ENCODE measurements at places on chromosomes 5 and 9.

- DNase-seq, result no peak
Observed at GRCh38 chr5:139958432-139959148, 84.5 kb downstream of the NRG2 start.

DNA sequence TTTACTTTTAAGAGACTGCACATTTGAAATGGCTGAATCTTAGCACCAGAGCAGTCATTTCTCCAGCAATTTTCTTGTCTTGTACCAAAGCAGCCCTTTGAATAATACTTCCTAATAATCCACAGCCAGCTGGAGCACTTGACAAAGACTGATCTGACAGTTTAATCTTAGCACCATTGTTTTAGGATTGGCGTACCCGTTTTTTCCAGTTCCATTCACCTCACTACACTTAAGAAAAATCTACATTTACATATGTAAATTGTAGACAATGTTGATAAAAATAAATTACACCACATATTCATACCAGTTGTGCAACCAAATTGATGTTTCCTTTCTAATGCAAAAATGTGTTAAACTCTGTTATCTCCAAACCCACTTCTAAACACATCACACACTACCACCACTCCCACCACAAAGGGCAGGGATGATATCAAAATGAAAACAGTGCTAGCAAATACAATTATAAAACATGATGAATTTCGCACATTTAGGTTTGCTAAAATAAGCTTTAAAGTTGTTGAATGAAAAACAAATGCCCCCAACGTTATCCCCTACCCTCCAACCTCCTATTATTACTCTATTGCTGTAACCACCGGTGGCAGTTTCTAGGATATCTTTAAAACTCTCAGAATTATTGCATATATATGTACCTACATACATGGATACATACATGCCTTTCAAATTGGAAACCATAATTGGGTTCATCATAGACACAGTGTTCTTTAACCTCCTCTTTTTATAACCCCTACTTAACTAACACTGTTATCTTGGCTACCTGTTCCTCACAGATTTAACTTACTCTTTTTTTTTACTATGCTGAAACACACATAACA, 21.5 kb downstream of the SERINC5 start:
- DNase-seq, result no peak

- no peak for DNase-seq
Observed at GRCh38 chr5:80175337-80175736, 80.5 kb downstream of the SERINC5 start.

DNA sequence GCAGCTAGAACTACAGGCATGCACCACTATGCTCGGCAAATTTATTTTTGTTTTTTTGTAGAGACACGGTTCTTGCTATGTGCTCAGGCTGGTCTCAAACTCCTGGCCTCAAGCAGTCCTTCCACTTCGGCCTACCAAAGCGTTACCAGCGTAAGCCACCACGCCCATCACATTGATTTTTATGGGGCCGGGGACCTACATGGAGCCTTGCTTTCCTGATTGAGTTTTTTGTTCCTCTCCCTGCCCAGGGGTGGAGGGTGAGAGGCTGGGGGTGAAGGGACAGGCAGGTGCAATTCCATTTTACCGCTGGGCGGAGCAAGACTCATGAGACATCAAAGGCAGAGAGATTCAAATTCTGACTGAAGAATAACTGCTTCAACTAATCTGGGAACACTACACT, 1.9 kb downstream of the ALDH1B1 start:
- DNase-seq, result no peak

- no peak for DNase-seq
Observed at GRCh38 chr5:98880598-98880997, 48.2 kb downstream of the CHD1 start.

- DNase-seq, result no peak
Observed at GRCh38 chr9:6229619-6230018, 14.0 kb downstream of the IL33 start.

GRCh38 chr9:133906932-133907910, 84.9 kb downstream of the VAV2 start:
- no peak for DNase-seq

Measured in stimulated activated CD4-positive, alpha-beta T cell treated with anti-CD3 and anti-CD28 coated beads, Interleukin-15, amount 100 ng/mL, for 48 hours (primary cell).